ENCODE measurements at places on chromosomes 11 and 22.

- DNase-seq: no peak
Observed at GRCh38 chr11:102438311-102439062, 14.1 kb downstream of the TMEM123 start.

- DNase-seq: peak; percentile 9
Observed at GRCh38 chr11:79312617-79313529, 128.0 kb downstream of the TENM4 start.

- DNase-seq: peak; percentile 32
Observed at GRCh38 chr11:19670030-19670791, 42.4 kb upstream of the NAV2 start.

GRCh38 chr11:98600103-98600502 lies 420.6 kb upstream of the CNTN5 start:
- DNase-seq: no peak

- DNase-seq: no peak
Observed at GRCh38 chr11:40722179-40722795, 737.2 kb downstream of the LRRC4C start.

DNA sequence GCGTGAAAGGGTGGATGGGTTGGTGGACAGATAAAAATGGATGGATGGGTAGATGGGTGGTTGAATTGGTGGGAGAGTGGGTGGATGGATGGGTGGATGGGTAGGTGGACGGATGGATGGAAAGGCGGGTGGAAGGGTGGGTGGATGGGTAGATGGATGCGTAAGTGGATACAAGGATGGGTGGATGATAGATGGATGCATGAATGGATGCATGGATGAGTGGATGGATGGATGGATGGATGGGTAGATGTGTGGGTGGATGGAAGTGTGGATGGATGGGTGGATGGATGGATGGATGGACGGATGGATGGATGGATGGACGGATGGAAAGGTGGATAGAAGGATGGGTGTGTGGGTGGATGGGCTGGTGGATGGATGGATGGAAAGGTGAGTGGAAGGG lies 77.0 kb upstream of the GRK3 start:
- DNase-seq: no peak

GRCh38 chr11:1932105-1932480 lies 12.6 kb downstream of the TNNT3 start:
- no peak for DNase-seq

DNA sequence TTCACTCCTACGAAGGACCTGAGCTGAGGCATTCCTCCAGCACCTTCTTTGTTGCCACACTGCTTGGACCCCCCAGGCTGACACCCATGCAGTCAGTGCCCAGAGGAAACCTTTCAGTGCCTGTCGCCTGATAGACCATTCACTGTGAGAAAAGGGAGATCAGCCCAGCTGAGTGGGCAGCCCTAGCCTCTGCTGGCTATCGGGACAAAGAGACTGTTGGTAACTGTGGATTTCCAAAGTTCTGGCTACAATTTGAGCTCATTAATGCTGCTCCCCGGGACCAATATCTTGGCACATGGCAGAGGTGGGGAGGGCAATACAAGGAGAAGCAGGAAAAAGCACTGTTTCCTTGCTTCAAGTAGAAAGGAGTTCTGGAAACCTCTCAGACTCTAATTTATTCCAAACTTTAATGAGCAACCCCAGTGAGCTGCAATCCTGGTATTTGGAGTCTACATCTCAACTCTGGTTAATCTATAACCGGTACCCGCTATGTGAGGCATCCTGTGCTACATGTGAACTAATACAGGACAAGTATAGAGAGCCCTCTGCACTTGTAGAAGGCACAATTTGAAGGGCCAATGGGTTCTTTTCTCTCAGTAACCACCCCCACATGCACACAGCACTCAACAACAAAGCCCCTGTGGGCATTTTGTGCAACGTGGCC lies 200.7 kb upstream of the NCAM1 start:
- no peak for DNase-seq

- DNase-seq: no peak
Observed at GRCh38 chr11:65562788-65563187, 4.6 kb upstream of the LTBP3 start.

DNA sequence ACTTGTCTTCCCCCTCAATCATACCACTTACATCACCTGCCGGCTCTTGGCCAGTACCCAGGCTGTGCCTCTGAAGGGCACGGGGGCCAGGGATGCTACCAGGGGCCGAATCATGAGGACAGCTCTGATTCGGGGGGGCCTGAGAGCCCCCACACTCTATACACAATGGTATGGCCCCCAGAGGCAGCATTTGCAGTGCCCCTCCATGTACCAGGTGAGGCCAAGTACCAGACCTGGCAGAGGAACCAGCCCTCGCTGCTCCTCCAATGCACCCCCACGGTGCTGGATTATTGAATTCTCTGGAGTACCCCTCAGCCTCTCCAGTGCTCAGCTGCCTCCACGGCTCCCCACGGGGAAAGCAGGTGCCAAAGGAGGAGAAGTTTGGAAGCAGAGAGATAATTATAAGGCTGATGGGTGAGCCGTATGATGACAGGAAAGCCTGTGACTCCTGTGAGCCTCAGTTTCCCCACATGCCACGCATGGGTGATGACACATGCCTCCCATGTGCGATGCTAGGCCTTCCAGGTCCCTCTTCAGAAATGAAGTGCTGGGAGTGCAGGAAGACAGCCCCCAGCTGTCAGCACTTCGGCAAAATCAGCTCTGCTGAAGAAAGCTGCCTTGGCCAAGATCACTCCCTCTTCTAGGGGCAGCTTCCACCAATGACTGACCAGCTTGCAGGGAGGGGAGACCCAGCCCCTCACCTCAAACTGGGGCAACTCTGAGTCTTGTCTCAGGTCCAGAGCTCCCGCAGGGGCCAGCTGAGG lies 69.9 kb downstream of the THAP12 start:
- no peak for DNase-seq

DNA sequence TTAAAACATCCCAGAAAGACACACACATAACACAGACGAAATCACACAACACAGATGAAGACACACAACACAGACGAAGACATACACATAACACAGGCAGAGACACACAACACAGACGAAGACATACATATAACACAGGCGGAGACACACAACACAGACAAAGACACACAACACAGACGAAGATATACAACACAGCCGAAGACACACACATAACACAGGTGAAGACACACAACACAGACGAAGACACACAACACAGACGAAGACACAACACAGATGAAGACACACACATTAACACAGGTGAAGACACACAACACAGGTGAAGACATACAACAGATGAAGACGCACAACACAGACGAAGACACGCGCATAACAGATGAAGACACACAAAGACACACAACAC lies 4.8 kb upstream of the MOB2 start:
- no peak for DNase-seq

GRCh38 chr11:62108017-62108750 lies 15.6 kb upstream of the INCENP start:
- no peak for DNase-seq

GRCh38 chr11:62542750-62543567 lies 3.6 kb downstream of the AHNAK start:
- no peak for DNase-seq

- no peak for DNase-seq
Observed at GRCh38 chr22:30425616-30426387, at the start of gene MTFP1. MTFP1 (plus strand) TSS chr22:30425768; CDS start chr22:30425880, 112 bp downstream.

GRCh38 chr22:50573491-50574382 lies 4.5 kb downstream of the CPT1B start:
- no peak for DNase-seq

DNA sequence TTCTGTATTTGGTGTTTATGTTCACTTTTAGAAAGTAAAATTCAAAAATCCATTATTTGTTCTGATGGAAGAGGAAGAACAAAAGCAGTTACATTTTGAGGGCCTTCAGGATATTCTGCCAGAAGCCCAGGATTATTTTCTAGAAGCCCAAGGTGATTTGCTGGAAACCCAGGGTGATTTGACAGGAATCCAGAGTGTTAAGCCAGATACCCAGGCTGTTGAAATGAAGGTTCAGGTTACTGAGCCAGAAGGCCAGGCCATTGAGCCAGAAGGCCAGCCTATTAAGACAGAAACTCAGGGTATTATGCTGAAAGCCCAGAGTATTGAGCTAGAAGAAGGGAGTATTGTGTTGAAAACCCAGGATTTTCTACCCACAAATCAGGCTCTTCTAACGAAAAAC lies 33.1 kb downstream of the CCDC15 start:
- DNase-seq: no peak

DNA sequence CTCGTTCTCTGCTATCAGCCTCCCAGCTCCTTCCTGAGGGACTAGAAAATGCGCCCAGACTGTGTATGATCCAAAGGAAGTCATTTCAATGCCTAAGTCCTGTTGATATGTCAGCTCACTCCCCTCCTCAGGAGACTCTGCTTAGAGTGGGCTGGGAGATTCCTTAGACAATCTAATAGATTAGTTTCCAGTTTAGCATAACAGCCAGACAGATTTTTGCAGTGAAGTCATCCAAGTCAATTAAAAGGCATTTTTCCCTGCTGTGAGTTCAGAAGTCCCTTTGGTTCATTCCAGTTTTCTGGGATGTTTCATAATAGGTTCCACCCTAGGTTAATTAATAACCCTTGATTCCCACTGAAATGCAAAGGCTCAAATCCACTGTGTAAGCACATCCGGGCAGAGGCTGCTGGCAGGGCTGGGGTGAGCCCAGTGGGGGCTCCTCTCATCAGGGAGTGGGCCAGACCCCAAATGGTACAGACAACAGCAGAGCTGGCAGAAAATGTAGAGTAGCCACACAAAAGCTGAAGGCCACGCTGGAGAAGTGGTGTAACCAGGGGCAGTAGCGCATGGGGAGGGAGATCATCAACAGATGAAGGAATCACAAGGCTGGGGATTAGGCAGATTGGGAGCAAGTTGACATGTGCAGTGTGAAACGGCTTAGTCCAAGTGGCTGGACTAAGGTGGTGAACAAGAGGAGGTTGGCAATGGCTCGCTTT lies 90.6 kb downstream of the SYN3 start:
- no peak for DNase-seq

GRCh38 chr11:64864473-64865285 lies 13.7 kb downstream of the EHD1 start:
- no peak for DNase-seq

GRCh38 chr11:49432242-49432848 lies 223.9 kb upstream of the FOLH1 start:
- no peak for DNase-seq

DNA sequence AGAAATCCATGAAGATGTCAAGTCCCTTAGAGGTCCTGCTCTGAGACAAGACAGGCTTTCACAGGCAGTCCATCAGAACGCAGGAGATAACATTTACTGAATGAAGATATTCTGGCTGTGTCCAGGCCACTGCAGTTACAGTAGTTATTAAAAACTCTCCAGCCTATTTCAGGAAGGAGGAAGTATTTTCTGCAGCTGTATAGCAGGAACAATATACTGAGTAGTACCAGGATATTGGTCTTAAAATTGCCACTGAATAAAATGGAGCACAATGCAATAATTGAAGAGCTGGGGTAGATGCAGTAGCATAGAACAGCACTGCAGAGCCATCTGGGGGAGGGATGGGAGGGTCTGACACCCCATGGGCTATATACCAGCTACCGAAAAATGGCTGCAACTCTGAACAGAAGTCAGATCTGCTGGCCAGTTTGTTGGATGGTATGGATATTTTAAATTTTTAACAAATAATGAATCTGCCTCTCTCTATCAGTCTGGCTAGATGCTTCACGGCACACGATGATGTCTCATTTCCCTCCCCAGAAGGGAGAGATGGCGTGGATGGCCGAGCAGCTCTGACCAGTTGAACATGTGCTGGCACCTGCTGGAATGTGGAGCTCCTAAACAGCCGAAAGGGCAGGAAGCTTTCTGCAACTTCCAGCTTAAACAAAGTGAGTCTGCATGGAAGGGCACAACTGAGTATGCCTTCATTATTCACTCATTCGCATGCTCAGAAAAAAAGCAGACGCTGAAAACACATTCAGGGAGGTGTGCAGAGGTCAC lies 342.1 kb upstream of the SYN3 start:
- no peak for DNase-seq

- no peak for DNase-seq
Observed at GRCh38 chr11:61377461-61378160, 14.8 kb upstream of the TMEM216 start.

DNA sequence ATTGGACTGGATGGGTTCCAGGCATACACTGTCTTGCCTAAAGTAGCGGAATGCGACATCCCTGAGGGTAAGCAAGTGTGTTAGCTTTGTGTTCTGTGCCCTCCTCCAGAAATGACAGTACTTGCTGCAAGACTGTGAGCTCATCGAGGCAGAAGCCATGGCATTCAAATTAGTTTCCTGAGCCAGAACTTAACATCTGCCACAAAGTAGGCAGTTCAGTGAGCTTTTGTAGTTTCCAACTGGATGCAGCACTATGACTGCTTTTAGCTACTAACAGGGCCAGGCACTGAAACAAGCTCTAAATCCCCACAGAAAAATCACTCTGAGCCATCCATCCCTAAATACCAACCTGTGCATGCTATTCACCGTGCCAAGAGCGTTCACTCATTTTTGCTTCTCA lies 1.2 kb upstream of the FAR1 start:
- peak; percentile 3 for DNase-seq

GRCh38 chr11:78334109-78334508 lies 83.5 kb downstream of the GAB2 start:
- no peak for DNase-seq

GRCh38 chr11:21810650-21811049 lies 382.2 kb upstream of the ANO5 start:
- DNase-seq: no peak

DNA sequence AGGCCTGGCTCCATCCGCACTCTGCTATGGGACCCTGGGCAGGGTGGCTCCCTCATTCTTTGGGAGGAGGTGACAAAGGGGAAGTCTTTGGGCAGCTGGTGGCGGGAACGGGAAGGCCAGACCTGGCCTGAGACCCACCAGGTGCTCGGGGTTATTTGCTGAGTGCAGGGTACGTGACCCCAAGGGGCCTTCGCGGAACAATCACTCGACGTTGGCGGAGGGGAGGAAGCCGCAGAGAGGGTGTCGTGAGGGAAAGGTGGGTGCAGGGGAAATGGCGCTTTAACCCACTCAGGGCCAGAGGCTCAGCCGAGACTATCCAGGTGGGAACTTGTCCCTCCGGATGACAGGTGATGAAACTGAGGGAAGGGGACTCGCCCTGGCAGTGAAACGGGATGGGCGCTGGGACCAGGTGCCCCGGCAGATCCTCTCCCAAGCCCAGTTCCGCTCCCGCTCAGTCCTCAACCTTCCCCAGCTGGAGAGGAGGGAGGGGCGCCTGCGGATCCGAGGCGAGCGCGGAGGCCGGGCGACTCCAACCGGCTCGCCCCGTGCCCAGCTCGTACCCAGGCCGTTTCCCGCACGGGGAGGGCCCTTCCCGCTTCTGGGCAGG lies 911 bp downstream of the A4GALT start:
- no peak for DNase-seq

GRCh38 chr11:114876234-114876633 lies 197.9 kb downstream of the NXPE2 start:
- DNase-seq: no peak

- DNase-seq: no peak
Observed at GRCh38 chr11:690738-691633, 4.0 kb downstream of the DEAF1 start.

DNA sequence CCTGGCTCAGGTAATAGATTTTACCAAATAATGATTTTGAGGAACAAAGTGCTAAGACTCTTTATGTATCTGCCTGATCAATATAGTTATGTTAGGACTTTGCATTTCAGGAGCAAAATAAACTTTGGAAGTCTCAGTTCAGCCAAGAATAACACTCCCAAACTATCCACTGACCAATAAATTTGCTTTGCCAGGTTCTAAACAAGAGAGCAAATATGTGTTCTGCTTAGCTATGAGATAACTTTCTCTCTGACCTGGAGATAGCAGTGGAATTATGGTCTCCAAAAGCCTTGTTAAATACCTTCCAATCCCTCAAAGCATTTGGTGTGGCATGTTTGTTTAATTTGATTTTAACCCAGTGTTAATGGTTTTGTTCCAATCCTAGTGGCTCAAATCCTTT lies 1541.1 kb downstream of the FAM181B start:
- no peak for DNase-seq
